ENCODE measurements at places on chromosomes 11 and 22.

GRCh38 chr22:40363059-40363458 is 7.3 kb upstream of the SGSM3 start:
- DNase-seq: no peak

GRCh38 chr22:39349967-39350726 is at the start of gene SYNGR1:
SYNGR1 (plus strand) TSS chr22:39349991; CDS start chr22:39350011, 20 bp downstream.
- no peak for DNase-seq

DNA sequence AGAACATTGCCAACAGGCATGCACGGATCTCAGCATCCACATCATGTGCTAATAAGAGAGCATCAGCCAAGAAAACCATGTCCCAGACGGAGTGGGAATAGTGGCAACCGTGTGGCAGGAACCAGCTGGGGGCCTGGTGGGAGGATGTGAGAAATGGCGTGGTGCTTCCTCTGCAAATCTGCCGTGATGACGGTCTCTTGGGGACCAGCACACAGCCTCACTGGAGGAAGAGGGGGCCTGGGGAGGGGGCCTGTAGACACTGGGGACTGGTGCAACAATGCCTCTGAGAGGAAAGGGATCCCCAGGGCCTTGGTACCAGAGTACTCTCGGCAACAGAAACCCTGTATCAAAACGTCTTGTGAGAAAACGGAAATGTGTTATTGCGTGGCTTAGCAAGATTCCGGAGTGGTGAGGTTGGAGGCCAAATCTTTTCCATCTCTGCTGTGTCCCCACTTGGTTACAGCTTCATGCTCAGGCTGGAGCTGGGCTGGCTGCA is 154.3 kb upstream of the TBCEL start:
- no peak for DNase-seq

- DNase-seq: no peak
Observed at GRCh38 chr11:110375351-110375750, 54.4 kb upstream of the FDX1 start.

DNA sequence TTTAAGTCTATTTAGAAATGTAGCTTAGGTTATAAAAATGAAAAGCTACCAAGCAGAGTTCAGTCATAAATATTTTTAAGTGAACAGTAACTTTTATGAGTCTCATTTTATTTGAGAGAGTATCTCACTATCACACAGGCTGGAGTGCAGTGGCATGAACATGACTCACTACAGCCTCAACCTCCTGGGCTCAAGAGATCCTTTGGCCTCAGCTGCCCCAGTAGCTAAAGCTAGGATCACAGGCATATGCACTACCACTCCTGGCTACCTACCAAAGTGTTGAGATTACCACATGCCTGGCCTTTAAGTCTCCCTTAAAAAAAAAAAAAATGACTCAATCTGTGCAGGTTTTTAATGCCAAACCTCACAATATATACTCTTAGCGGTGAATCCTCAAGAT is 34.7 kb upstream of the CLNS1A start:
- no peak for DNase-seq

Data from keratinocyte (primary cell).